ENCODE measurements at places on chromosomes 11 and 22.

DNA sequence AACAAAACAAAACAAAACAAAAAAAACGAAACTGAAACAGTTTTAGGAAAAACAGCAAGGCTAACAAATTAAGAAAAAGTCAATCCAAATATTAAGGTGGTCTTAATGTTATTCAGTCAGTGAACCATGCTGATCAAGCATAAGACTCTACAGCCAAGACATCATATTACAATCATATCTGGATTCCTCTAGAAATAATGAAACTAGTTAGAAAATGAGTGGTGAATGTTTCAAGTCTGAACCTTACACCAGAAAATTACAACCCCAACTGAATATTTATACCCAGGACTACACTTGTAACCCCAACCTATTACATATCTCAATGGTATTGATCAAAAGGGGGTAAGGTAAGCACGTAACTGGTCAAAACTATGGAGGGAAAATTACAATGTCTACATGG lies 48.8 kb downstream of the ACAT1 start:
- DNase-seq: no peak

DNA sequence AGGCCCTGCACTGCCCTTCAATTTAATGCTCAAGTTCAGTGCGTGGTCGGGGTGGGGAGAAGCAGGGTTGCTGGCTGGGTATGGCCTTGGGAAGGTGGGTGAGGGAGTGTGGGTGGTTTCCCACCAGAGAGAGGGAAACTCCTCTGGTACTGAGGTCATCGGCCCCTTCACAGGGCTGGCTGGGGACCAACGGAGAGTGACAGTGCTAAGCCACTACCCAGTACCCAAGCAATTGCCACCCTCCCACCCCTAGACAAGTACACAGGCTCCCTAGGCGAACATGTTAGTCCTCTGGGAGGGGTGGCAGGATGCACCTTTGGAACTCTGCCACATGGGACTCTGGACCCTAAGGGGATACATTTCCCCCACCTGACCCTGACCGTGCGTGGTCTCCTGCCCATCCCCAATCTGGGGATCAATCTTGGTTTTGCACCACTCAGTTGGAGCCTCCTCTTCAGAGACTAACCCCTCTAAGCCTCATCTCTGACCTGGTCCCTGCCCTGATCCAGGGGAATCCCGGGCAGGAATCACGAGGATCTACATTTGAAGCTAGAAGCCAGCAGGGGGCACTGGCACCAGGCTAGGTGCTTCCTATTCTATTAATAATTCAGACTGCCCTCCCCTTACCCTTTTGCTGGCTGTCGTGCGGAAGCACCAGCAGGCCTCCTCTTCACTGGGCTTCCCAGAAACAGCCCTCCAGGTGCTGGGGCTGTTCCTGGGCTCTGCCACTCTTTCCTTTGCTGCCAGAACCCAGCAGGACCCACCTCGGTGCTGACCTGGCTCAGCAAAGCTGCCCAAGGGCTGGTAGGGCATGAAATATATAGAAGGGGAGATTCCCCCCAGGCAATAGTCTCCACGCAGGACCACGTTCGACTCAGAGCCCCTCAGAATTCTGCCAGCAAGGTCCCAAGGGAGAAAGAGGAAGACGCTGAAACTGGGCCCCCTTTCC lies 377.7 kb downstream of the TENM4 start:
- DNase-seq: no peak

GRCh38 chr22:44595841-44596341 lies 97.9 kb upstream of the RTL6 start:
- DNase-seq: no peak

DNA sequence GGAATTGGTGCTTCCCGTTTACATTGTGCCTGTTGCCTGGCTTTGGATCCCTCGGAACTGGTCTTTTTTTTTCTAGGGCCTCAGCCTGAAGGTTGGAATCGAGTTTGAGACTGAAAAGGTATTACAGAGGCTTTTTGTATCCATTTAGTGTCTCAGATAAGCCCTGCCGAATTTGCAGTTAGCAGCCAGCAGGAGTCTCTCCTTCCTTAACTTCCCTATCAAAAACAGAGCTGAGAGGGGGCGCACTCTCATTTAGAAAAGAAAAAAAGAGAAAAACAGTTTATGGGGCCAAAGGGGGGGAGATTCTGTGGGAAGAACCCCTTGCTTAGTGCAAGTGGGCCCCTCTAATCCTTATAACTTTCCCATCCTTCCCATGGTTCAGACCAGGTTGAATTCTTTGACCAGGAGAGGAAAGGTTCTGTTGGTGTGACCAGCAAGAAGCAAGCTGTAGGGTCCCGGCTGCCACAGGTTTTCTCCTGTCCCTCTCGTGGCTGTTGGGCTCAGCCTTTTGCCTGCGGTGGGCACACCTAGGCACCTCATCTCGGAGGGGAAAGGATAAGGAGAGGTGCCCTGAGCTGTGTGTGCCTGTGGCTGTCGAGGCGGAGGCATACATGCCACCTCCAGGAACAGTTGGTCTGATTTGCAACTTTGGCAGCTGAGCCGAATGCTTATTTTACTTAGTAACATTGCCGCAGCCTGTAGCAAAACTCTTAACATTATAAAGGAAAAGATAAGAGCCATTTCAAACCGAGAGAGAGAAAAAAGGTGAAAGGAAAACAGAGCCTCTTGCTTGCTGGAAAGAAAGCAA lies 565.0 kb upstream of the CNTN5 start:
- no peak for DNase-seq

DNA sequence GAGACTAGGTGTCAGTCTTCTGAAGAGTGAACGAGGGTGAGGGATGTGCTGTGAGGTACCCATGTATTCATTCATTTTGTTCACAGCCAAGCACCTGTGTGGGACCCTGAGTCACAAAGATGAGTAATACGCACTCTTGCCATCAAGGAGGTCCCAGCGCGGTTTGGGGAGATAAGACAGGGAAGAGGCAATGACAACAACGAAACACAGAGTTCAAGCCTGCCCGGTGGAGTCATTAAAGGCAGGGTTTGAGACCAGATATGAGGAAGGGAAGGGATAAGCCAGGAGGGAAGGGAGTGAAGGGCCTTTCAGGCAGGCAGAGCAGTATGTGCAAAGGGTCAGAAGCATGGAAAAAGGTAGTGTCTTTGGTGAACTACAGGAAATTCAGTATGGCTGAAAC lies 4.6 kb downstream of the DCHS1 start:
- no peak for DNase-seq
